ENCODE measurements at places on chromosomes 3 and 15. TPM values are rescaled to one million over a fixed set of nuclear protein-coding genes. Genes with fewer than 3 reads are reported as not detected.
A peak's percentile ranks its signal among the peaks of the same experiment; 100 is the strongest.

DNA sequence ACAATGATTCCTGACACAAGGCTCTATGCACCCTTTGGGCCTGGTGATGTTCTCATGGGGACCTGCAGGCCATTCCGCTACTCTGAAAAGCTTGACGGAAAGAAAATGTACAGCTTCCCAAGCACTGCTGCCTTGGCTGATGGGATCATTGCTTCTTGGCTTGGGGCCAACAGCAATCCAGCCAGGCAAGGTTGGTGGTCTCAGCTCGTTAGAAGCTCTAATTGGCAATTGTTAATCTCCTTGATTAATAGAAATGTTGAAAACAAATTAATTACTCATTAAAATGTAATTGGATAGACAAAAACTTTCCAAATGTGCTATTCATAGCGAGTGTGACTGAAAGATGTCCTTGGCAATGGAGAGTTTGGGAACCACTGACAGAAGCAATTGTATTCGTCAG lies 16.3 kb upstream of the MYZAP start:
- no peak for DNase-seq

- no peak for DNase-seq
These were observed at the start of gene DLL4 for GRCh38 chr15:40928821-40929659. DLL4 (plus strand) TSS chr15:40929340; CDS start chr15:40929669, 329 bp downstream.

GRCh38 chr3:103006526-103007183 lies 571.8 kb downstream of the ZPLD1 start:
- peak; percentile 12 for DNase-seq

GRCh38 chr15:93428150-93428549 lies 339.1 kb upstream of the RGMA start:
- DNase-seq, result no peak

GRCh38 chr15:26298659-26299170 lies 435.6 kb upstream of the ATP10A start:
- DNase-seq, result no peak

GRCh38 chr3:14016900-14017475 lies 107.7 kb downstream of the CHCHD4 start:
- DNase-seq, result no peak

DNA sequence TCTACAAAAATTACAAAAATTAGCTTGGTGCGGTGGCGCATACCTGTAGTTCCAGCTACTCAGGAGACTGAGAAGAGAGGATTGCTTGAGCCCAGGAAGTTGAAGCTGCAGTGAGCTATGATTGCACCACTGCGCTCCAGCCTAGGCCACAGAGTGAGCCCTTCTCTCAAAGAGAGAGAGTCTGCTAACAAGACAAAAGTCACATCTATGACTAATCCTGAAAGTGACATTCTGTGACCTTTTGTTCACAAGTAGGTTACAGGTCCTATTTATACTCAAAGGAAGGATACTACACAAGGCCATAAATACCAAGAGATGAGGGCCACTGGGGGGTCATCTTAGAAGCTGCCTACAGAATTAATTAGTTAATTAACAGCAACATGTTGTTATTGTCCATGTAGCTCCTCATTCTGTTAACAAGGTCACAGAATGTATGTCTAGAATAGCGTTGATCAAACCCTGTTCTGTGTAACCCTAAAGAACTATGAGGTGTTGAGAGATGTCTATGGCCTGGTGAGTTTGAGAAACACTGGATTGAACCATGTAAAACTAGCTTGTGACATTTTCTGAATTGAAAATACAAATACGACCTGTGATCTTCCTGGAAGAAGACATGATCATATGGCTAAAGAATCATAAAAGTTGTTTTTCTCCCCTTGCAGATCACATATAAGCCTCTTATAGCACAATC lies 97.0 kb downstream of the SAMMSON start:
- no peak for DNase-seq

GRCh38 chr15:95447486-95447885 lies 883.0 kb upstream of the NR2F2 start:
- DNase-seq, result no peak

- no peak for DNase-seq
These were observed 57.4 kb downstream of the POMGNT2 start for GRCh38 chr3:43048470-43048869.

GRCh38 chr3:110391640-110392395 lies 679.8 kb upstream of the NECTIN3 start:
- no peak for DNase-seq

Gene SLC22A13
- 7.1 TPM for polyA plus RNA-seq

Gene ECE2
- polyA plus RNA-seq, result not detected

Gene TRPM1
- polyA plus RNA-seq, result 0.37 TPM

Gene CHRFAM7A
- polyA plus RNA-seq, result 6.0 TPM

Gene XPC
- 42.7 TPM for polyA plus RNA-seq

Gene DCUN1D1
- polyA plus RNA-seq, result 61.4 TPM

Gene RTP1
- not detected for polyA plus RNA-seq

Measured in renal cortex interstitium (tissue), 15 donors.